ENCODE measurements at places on chromosomes 4 and X. TPM values are rescaled to one million over a fixed set of nuclear protein-coding genes. Genes with fewer than 3 reads are reported as not detected.

AP1AR gene
- total RNA-seq, result 23.6 TPM

DNA sequence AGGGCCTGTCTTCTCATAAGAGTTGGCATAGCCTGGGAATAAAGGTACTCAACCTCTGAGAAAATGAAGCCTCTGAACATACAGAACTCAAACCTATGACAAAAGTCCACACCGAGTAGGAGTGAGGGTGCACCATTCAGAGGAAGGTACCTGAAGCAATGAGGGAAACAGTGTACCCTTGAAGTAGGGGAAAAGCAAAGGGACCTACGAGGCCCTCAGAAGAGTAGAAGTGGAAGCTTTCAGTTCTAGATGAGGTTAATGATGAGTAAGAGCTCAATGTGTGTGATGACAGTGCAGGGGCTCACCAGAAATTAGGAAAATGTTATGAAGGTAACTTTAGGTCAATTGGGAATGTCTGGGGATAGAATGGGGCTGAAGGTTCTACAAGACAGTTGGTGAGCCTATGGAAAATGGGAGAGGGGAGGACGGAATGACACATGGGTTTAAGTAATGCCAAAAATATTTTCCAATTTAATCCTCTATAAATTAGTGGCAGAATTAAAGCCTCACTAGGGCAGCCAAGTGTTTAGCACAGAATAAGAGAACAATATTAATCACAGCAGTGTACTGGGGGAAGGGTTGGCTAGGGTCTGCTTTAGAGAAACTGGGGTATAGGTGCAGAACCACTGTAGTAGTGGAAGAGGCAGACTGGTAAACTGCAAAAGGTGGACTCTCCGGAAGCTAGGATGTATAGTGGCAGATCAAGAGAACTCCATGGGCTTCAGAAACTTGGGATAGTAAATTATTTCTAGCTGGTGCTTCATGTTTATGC lies 39.8 kb downstream of the RAB33A start:
- DNase-seq, result no peak

DNA sequence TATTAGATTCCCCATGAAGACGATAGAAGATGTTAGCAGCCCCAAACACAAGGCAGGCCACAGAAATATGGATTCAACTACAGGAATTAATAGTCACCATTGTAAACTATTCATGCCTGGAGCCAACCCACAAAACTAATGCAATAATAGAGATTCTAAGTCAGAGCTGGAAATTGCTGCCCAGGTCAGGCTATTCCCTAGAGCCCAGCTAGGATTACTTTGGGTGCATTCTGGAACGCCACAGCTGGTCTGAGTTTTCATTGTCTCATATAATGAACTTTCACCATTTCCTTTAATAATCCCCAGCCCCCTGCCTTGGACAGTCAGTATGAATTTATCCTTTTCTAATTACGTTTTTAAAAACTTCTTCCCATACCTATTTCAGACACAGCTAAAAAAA lies 252.6 kb downstream of the PAPSS1 start:
- DNase-seq, result no peak

- DNase-seq, result no peak
Observed at GRCh38 chrX:18883234-18883960, 100.5 kb downstream of the PHKA2 start.

GRCh38 chr4:168724243-168724642 lies 227.4 kb downstream of the PALLD start:
- no peak for DNase-seq

DNA sequence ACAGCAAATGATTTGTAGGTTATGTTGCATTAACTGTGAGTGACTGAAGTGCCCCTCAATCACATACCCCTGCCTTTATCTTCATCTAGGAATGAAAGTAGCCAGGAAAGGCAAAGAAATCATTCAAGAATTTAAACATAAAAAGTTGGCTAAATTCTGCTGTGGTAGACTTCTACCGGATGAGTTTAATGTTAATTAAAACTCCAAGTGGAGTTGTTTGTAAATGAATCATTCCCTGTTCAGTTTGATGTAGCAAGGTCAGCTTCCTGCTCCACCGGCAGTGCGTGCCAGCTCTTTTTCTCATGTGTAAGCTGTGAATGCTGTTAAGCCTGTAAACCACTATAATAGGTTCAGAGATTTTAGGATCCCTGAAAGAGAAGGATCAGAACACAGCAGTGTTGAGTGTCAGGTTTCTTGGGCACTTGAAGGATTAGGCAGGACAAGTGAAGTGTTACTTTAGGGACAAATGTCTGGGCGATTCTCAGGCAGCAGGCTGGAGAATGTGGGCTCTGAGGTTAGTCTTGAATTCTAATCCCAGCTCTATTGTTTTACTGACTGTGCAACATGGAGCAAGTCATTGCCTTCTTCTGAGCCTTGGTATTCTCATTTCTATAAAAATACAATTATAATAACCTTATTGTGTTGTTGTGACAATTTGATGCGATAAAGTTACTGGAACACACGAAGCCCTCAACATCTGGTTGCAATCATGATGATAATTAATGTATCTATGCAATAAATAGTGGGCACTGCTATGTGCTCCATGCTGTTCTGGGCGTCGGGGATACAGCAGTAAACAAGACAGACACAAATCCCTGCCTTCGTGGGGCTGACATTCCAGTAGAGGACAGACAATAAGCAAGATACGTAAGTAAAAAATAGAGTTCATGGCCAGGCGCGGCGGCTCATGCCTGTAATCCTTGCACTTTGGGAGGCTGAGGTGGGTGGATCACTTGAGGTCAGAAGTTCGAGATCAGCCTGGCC lies 112.0 kb downstream of the SHROOM3 start:
- DNase-seq, result peak; percentile 74

GPRASP1 gene
- total RNA-seq, result 16.1 TPM

USP51 gene
- 1.9 TPM for total RNA-seq

- peak; percentile 58 for DNase-seq
Observed at GRCh38 chr4:145709336-145709735, 29.4 kb downstream of the C4orf51 start.

ZNF157 gene
- total RNA-seq, result 0.33 TPM

RNF128 gene
- 17.1 TPM for total RNA-seq

DNA sequence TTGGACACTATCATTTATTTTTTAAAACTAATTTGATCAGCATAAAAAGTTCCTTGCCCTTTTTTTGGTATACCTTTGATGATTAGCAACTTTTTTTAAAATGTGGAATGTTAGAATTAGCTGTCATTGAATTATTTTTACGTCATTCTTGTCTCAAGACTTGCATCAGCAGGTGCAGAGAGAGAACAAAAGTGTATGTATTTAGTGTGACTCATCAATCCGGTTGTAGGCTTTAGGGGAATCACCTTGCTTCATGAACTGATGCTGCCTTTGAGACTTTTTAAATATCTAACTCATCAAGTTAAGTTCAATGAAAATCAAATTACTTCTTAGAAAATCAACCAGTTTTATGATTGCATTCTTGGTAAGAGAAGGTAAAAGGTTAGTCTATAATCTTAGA lies 125.1 kb downstream of the ARX start:
- no peak for DNase-seq

- no peak for DNase-seq
Observed at GRCh38 chrX:154515090-154515965, 704 bp downstream of the FAM3A start.

FAM50A gene
- 94.4 TPM for total RNA-seq

TMEM150C gene
- total RNA-seq, result 52.1 TPM

UGT2B15 gene
- not detected for total RNA-seq

GC gene
- total RNA-seq, result not detected

GRCh38 chr4:25939330-25939729 lies 25.3 kb downstream of the SMIM20 start:
- no peak for DNase-seq

DNA sequence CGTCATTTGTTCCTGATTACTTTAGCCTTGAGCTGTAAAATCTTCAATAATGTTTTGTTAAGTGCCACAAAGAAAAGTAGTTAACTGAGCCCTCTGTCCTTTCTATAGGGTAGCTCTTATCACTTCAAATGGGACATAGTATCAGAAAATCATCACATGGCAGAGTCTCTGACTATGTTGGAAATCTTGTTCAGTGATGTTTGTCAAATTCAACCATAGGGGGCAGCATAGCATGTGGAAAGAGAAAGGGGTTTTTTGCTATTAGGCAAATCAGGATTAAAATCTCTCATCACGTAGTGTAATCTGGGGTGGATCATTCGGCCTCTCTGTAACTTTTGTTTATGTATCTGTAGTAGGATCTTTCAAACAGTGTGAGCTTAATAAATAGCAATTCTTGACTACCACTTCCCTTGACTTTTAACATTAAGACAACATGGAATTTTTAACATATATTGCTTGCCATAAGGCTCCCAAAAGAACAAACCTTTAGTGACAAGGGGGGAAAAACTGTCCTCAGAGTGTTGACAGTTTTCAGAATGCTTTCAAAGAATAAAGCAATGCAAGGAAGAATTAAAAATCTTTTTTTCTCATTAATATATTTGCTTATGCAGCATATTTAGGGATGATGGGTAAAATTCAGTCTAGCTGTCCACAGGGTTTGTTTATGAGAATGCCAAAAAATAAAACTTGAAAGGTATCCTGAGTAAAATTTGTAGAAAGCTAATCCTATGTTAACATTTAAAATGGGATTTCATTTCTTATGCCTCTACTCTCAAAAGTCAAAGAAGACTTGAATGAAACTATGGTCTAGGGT lies 127.2 kb downstream of the FBXW7 start:
- DNase-seq, result no peak

RRH gene
- not detected for total RNA-seq

RTL5 gene
- 5.0 TPM for total RNA-seq

DNA sequence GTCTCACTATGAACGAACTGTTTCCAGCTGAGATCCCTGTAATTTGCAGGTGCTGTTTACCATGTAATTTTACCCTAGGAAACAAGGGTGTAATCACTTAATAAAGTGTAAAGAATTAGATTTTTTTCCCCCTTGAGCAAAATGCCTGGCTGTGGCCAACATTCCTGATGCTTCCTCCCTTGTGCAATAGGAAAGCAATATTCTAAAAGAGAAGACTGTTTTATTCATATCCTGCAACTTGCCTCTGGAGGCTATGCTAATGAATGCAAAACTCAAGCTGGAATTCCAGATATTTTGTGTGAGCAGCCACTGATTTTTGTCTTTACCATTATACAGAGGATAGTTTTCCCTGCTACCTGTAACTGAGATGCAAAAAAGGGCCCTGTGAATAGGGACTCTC lies 98.0 kb downstream of the AWAT2 start:
- DNase-seq, result no peak
